ENCODE measurements at places on chromosomes 2 and 18.

- DNase-seq = no peak
Measured at GRCh38 chr18:22485808-22486244, 68.1 kb upstream of the CTAGE1 start.

GRCh38 chr18:46060359-46060841 is 11.7 kb downstream of the PSTPIP2 start:
- DNase-seq = no peak

GRCh38 chr2:188628989-188629752 is 337.5 kb downstream of the GULP1 start:
- peak; percentile 16 for DNase-seq

DNA sequence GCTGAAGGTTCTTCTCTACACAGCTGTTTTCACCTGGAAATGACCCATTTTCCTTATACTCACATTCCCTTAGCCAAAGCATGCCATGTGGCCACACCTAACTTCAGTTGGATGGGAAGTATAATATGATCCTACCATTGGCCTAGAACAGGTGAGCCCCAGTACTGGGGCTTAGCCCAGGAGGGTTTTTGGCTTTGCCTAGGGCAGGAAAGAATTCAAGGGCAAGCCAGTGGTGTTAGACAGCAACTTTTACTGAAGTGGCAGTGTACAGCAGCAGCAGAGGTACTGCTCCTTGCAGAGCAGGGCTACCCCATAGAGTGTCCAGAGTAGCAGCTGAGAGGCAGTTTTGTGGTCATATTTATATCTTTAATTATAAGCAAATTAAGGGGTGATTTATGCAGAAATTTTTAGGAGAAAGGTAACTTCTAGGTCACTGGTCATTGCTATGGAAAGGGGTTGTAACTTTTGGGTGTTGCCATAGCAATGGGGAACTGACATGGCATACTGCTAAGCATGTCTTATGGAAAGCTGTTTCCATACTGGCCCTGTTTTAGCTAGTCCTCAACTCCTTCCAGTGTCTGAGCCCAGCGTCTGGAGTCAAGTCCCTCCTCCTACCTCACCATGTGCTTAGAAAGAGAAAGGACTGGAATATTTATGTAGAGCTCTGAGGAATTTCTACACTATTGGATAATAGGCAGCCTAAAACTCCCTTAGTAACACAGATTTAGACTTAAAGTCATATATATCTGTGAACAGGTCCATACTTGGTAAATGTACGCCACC is 109.0 kb upstream of the DTNA start:
- DNase-seq = no peak

DNA sequence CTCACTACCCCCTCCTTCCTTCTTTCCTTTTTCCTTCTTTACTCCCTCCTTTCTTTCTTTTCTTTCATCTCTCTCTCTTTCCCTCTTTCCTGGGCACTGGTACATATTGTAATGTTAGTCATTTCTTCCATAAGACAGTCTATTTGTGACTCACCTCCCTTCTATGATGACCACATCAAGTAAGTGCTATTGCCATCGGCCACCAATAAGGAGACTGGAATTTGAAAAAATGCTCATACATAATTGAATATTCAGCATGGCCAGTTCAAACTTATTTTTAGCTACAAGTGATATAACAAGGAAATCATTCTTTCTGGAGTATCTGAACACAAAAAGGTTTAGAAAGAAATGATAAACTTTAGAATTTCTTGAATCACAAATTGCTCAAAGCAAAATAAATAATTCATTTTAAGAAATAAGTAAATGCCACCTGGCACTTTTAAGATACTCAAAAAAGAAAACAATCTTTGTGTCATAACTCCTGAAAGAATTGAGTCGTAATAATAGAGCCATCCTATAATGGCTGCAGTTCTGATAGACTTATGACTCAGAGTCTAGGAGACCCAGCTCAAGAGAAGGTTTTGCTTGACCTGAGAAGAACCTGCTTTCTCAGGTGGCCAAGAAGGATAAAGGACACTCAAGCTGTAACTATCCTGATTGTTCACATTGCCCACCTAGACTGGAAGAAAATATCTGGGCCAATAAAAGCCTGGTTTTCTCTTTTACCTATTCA is 51.6 kb upstream of the CCBE1 start:
- DNase-seq = no peak

Measured in NT2/D1 (cell line).